ENCODE measurements at places on chromosomes 4 and X.

DNA sequence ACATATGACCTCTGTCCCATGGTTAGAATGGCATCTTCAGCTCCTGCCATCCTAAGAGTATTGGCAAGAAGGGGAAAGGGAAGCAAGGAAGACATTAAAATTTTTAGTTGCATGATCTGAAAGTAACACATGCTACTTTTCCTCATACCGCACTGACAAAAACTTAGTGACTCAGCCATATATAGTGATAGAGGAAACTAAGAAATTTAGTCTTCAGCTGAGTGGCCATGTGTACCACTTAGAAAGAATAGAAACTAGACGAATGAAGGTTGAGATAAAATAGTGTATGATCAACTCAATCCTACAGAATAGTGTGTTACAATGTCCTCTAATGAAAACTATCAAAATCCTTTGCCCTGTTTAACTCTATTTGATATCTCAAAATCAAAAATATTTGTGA is 164.1 kb downstream of the PPP3CA start:
- DNase-seq = no peak

DNA sequence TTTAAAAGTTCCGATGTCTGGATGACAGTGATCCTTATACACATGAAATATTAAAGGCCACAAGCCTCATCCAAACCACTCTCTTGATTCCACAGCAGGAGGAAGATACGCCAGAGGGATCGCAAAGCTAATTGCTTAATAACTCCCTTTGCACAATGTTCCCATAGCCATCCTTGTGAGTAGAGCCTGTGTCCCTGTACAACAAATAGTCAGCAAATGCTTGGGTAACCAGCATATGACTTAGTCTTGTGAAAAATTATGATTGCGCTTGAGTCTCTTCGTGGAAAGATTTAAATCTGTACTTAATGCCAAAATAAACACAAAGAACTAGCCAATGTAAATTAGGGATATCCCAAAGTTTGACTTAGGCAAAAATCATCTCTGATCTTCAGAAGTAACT is 31.5 kb downstream of the SLC9A7 start:
- no peak for DNase-seq

DNA sequence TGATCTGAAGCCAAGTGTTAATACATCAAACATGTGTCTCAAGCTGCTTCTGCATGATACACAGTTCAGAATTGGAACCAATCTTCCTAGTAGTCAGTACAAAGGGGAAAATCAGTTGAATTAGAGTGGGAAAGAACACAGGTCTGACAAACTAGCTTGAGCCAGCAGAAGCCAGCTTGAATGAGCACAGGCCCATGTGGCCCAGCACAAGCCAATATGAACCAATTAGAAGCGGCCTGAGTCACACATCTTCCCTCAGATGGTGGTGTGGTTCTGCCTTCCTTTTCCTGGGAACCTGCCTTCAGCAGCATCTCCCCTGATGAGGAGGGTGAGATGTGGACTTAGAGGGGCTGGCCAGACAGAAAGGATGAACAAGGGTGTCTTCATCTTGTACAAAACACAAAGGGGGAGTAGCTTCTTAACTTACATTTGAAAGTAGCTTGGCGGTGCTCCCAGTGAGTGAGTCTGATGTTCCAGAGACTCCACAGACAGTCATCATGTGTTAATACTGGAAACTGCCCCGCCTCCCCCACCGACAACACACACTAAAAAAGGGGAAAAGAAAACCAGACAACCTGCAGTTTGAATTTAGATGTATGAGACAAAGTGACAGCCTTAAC is 72.0 kb downstream of the FRMPD4 start:
- DNase-seq = no peak

DNA sequence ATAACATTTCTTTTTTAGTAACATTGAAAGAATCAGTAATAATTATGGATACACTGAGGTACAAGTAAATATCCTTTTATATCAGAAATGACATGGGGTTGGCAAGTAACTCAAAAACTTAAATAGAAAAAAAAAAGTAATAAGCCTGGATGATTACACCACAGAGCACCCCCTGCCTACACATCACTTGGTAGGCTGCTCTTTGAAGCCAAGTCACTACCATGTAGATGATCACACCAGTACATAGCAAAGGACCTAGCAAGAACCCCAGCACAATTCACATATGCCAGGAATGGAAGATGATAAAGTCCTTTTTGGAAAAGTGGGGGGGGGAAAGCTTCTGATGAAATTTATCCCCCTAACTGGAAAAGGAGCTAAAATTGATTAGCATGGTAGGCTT is 56.9 kb downstream of the METTL14 start:
- DNase-seq = no peak

DNA sequence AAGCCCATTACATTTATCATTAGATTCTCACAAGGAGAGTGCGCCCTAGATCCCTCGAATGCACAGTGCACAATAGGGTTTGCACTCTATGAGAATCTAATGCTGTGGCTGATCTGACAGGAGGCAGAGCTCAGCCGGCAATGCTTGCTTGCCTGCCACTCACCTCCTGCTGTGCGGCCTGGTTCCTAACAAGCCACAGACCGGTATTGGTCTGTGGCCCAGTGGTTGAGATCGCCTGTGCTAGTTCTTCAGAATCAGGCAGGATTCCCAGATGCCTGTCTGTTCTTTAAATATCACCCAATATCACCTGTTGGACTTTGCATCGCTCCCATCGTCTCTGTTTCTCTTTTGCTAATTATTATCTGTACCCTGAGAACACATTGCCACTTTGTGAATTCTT is 14.0 kb downstream of the DSPP start:
- no peak for DNase-seq

DNA sequence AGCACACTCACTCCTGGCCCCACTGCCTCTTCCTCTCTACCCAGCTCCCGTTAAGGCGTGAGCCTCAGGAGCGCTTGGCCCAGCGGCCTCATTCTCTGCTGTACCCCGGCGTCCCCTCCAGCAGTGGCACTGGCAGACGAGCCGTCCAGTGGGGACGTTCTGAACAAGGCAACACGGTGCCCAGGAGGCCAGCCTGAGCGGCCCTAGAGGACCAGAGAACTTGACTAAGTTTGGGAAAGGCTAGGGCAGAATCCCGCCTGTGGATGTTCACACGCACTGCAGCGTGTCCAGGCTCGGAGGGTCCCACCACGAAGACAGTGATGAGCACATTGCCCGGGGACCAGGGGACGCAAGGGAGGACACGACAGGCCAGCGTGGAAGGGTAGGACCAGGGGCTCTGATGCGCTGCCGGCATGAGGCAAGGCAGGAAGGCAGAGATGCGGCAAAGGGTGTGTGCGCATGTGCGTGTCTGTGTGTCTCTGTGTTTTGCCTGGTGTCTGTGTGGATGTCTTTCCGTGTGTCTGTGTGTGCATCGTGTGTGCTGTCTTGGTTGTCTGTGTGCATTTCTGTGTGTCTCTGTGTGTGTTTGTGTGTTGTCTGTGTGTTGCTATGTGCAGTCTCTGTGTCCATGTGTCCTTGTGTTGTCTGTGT is 89.4 kb downstream of the ABLIM2 start:
- DNase-seq = no peak
